ENCODE measurements at places on chromosomes 7 and 10. TPM values are rescaled to one million over a fixed set of nuclear protein-coding genes. Genes with fewer than 3 reads are reported as not detected.

The XPNPEP1 gene
- total RNA-seq = 62.3 TPM

DNA sequence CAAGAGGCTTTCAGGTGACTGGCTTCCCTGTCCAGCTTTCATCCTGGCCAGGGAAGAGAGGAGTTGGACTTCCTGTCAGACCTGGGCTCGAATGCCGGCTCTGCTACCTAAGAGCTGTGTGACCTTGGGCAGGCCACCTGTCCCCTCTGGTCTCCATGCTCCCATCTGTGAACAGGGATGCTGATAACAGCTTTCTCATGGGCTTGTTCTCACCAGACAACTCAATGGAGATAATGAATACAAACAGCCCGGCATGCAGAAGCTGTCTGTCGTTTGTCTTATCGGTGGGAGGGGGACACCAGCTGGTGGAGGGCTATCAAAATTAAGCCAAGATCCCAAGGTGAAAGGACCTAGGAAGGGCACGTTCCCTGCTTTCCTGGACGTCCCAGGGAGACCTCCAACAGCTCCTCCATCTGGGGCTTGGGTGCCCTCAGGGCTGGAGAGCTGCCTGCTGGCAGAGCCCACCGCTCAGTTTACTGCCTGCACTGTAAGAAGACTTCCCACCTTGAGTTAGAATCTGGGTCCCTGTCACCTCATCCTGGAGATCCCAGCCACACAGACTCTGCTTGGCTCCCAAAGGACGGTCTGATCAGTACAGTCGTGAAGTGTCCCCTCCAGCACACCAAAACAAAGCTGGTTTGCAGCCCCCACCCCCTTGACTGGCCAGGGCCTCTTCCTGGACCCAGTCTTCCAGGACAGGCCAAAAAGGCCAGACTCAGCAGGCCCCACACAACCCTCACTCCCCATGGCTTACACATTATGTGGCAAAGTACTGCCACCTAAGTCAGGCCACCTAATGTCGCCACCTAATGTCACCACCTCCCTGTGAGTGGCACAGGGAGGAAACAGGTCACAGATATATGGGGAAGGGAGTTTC, 40.9 kb downstream of the PPIF start:
- peaks cover 10% of the 10 kb centered on the region for H3K36me3 ChIP-seq
- no peak overlapping the region for H3K27ac ChIP-seq
- H3K27me3 ChIP-seq = peaks cover 2% of the 10 kb centered on the region
- no peak overlapping the region for H3K4me3 ChIP-seq
- DNase-seq = no peak
- H3K4me1 ChIP-seq = peaks cover 14% of the 10 kb centered on the region

The MOGAT3 gene
- total RNA-seq = not detected

GRCh38 chr10:106565546-106565945, 599.0 kb downstream of the SORCS1 start:
- H3K4me1 ChIP-seq = peaks cover 63% of the 10 kb centered on the region
- peak overlapping the region; percentile 57 for H3K27ac ChIP-seq
- H3K4me3 ChIP-seq = no peak overlapping the region
- no peaks in the 10 kb centered on the region for H3K36me3 ChIP-seq
- no peaks in the 10 kb centered on the region for H3K27me3 ChIP-seq
- DNase-seq = peak; percentile 30

The CPA4 gene
- total RNA-seq = 5.8 TPM

- no peaks in the 10 kb centered on the region for H3K4me1 ChIP-seq
- DNase-seq = no peak
- H3K27ac ChIP-seq = no peak overlapping the region
Observed at GRCh38 chr7:69823151-69823744, 225.0 kb downstream of the AUTS2 start.

DNA sequence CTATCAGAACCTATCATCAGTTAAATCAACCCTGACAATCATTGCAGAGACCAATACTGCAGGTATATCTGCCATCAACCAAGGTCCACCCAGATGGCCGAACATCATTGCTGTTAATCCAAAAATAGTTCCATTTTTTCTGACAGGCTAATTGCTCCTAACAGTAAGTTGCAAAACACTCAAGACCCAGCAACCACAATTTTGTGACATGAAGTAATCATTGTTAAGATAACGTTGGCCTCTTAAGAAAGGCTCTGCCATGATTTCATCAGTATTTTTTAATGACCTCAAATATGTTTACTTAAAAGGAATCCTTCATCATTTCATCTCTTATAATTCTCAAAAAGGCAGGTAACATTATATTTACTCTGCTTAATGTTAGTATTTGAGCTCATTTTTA, 553.4 kb upstream of the POM121L12 start:
- no peaks in the 10 kb centered on the region for H3K36me3 ChIP-seq
- H3K27me3 ChIP-seq = no peaks in the 10 kb centered on the region
- no peak overlapping the region for H3K27ac ChIP-seq
- H3K4me3 ChIP-seq = no peak overlapping the region
- DNase-seq = no peak

DNA sequence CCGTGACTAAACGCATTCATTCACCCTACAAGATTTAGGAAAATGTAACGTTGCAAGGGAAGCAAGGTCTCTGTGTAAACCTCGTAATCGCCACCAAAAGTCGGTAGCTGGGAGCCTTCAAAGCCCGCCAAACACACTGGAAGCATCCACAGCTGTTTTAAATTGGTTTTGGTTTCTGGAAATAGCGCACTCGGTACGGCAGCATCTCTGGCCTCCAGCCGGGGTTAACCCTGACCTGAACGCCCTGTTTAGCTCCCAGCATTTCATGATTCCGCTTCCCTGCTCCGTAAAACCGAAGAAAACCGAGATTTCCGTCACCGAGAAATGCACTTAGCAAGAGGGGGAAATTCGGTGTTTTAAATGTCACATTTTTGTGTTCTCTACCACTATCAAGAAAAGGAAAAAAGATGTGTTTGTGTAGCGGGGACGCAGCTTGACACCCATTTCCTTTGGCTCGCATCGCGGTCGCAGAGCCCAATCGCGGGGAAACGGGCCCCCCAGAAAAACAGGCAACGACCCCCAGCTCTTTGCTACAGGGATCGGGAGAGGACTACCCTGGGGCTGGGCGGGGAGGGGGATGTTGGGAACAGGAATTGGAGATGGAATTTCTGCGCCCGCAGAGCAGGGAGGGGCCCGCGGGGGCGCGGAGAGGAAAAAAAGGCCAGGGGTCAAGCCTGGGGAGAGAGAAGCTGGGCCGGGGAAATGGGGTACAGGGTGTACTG, 646 bp downstream of the SGCE start:
- H3K4me3 ChIP-seq = peak overlapping the region; percentile 97
- peaks cover 11% of the 10 kb centered on the region for H3K4me1 ChIP-seq

DNA sequence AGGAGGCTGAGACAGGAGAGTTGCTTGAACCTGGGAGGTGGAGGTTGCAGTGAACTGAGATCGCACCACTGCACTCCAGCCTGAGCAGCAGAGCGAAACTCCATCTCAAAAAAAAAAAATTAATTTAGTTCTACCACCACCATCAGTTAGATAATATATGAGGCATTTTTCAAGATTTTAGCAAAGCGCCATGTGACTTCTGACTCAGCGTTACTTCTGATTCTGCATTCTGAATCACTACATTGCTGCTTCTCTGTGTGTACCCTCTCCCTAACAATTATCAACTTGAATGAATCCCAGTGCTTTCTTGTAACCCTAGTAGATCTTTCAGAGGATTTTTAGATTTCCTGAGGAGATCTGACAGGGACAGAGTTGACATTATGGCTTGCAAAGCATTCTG, 176.8 kb upstream of the SORCS1 start:
- no peak overlapping the region for H3K27ac ChIP-seq
- no peaks in the 10 kb centered on the region for H3K4me1 ChIP-seq
- DNase-seq = no peak
- no peaks in the 10 kb centered on the region for H3K36me3 ChIP-seq

DNA sequence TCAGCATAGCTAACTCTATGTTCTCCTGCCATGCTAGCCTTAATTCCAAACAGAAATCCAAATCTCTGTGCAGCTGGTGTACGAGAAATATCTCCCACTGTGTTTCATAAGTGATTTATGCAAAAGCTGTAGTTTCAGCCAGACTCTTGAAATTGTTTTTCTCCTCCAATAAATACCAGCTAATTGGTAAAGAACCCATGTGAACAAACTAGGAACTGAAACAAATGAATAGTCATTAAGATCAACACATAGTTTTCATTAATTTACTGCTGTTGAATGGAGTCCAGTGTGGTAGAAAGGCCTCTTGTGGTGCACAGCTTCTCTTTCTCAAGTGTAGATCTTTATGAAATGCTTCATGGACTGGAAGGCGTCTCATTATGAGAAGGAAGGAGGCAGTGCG, 18.4 kb downstream of the PPP1R17 start:
- no peak overlapping the region for H3K4me3 ChIP-seq
- H3K27me3 ChIP-seq = no peaks in the 10 kb centered on the region
- H3K36me3 ChIP-seq = no peaks in the 10 kb centered on the region
- DNase-seq = no peak
- H3K4me1 ChIP-seq = no peaks in the 10 kb centered on the region

DNA sequence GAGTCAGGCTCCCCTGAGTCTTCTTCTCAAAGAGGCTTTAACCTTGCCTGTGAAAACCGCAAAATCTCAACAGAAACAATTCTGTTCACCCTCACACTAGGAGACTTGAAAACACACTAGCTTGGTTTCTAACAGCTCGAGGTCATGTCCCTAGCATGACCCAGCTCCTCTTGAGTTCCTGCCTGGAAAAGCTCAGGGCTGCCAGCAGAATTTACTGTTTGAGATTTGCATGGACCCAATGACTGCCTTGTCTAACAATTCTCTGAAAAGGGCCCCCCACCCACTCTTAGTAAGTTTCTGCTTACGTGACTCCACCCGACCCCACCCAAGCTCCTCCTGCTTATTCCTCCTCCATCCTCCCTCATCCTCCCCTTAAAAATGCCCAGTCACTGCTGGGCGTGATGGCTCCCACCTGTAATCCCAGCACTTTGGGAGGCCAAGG, 85.1 kb upstream of the KMT2C start:
- H3K4me1 ChIP-seq = peaks cover 14% of the 10 kb centered on the region
- DNase-seq = no peak
- no peaks in the 10 kb centered on the region for H3K27me3 ChIP-seq
- no peaks in the 10 kb centered on the region for H3K36me3 ChIP-seq
- no peak overlapping the region for H3K4me3 ChIP-seq

DNA sequence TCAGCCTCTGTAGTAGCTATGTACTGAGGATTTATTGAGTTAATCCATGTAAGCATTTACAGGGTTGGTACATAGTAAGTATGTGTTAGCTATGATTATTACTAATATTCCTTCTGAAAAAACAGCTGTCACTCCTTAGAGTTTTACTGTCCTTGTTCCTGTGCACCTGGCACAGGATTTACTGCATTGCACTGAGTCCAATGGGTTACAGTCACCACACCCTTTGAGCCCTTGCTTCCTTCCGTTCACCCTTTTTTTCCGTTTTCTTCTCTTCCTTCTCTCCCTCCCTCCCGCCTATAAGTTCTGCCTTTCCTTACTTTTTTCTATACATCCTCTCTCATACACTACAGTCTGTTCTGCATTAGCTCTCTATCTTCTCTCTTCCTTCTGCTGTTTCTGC, 12.5 kb upstream of the CDK6 start:
- DNase-seq = no peak
- H3K36me3 ChIP-seq = no peaks in the 10 kb centered on the region
- peaks cover 2% of the 10 kb centered on the region for H3K4me1 ChIP-seq
- H3K27me3 ChIP-seq = no peaks in the 10 kb centered on the region

GRCh38 chr7:37751096-37751495, 67.5 kb downstream of the GPR141 start:
- no peak overlapping the region for H3K4me3 ChIP-seq
- H3K27me3 ChIP-seq = no peaks in the 10 kb centered on the region
- no peak overlapping the region for H3K27ac ChIP-seq
- H3K4me1 ChIP-seq = no peaks in the 10 kb centered on the region
- H3K36me3 ChIP-seq = peaks cover 6% of the 10 kb centered on the region
- no peak for DNase-seq

DNA sequence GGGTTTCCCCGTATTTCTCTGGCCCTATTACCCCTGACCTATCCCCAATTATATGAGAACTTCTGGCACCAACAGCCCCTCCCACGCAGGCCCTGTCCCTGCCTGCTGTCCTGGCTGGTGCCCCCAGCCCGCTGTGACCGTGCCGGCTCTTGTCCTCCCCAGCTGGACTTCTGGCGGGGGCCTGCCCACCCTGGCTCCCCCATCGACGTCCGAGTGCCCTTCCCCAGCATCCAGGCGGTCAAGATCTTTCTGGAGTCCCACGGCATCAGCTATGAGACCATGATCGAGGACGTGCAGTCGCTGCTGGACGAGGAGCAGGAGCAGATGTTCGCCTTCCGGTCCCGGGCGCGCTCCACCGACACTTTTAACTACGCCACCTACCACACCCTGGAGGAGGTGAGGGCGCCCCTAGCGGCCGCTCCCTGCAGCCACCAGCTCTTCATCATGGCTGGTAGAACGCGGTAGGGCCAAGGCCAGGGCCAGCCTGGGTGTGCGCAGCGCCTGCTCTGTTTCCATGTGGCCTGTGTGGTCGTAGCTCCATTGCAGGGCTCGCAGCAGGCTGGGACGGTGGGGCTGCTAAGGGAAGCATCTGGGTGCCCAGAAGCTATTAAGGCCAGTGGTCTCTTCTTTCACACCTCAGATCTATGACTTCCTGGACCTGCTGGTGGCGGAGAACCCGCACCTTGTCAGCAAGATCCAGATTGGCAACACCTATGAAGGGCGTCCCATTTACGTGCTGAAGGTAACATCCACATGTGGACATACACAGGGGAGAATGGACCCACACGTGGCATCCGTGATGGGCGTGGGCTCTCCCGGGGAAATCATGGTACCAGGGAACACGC, 1.4 kb downstream of the CPA1 start:
- peaks cover 1% of the 10 kb centered on the region for H3K36me3 ChIP-seq
- peaks cover 8% of the 10 kb centered on the region for H3K27me3 ChIP-seq

GRCh38 chr7:65307651-65308299, 65.9 kb upstream of the ZNF92 start:
- DNase-seq = peak; percentile 37
- no peaks in the 10 kb centered on the region for H3K4me1 ChIP-seq
- no peak overlapping the region for H3K4me3 ChIP-seq
- no peak overlapping the region for H3K27ac ChIP-seq

DNA sequence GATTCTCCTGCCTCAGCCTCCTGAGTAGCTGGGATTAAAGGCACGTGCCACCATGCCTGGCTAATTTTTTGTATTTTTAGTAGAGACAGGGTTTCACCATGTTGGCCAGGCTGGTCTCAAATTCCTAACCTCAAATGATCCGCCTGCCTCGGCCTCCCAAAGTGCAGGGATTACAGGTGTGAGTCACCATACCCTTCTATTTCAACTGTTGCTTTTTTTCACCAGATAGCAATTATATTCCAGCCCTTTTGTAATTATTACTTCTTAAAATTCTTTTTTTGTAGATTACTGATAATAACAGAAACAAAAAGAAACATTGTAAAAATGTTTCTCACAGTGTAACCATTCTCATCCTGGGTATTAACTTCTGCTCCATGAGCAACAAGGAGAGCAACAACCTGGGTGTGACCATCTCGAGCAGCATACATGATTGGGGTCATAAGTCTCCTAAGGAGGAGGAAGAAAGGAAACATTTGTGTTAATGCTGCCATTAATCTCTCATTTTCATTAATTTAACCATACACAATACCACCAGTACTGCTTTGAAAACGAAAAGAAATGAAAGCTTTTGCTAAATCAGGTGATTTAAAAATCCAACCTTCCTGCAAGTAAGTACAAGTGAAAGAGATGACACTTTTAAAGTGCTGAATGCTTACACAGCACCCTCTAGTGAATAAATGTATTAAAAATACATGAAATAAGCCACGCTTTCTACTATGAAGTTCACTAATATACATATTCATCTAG, 41.8 kb downstream of the ASZ1 start:
- H3K27me3 ChIP-seq = peaks cover under 1% of the 10 kb centered on the region
- H3K27ac ChIP-seq = no peak overlapping the region
- H3K36me3 ChIP-seq = peaks cover 5% of the 10 kb centered on the region
- H3K4me3 ChIP-seq = peak overlapping the region; percentile 45
- no peak for DNase-seq

GRCh38 chr7:73909051-73909941, 48.3 kb downstream of the TMEM270 start:
- H3K27me3 ChIP-seq = no peaks in the 10 kb centered on the region
- H3K4me1 ChIP-seq = peaks cover 14% of the 10 kb centered on the region
- H3K36me3 ChIP-seq = no peaks in the 10 kb centered on the region
- no peak overlapping the region for H3K4me3 ChIP-seq

Measured in HFFc6 (cell line).